ENCODE measurements at places on chromosomes 12 and 14.

DNA sequence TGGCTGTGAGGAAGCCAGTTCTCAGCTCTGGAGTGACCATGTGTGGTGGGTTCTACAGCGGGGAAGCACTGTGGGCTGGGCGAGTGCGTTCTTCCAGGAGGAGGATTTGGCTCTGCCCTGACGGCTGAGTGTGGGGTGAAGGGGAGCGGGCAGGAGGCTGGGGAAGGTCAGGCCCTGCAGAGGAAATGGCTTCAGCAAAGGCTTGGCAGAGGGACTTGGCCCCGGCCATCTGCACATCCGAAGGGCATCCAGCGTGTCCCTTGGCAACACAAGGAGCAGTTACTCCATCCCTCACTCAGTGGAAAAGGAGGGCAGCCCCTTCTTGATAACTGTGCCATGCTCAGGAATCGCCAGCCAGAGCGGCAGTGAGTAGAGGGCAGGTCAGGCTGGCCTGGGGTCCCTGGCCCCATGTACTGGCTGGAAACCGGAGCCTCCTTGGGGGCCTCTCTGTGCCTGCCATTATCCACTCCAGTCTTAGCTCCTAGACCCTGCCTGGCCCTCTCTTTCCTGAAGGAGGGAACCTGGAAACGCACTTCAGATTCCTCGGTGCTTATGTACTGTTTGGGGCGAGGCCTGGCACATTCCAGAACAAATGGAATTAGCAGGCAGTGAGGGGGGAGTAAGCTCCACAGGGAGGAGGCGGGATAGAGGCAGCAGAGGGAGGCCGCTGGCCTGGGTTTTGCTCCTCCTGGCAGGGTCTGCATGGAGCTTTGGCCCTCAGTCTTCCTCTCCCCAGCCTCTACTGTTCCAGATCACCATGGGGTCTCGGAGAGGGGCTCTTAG is 133.6 kb upstream of the NCOR2 start:
- peak; percentile 92 for DNase-seq

GRCh38 chr14:64685371-64686281 is 18.6 kb upstream of the PLEKHG3 start:
- no peak for DNase-seq

GRCh38 chr12:26751179-26751578 is 81.8 kb downstream of the ITPR2 start:
- no peak for DNase-seq

DNA sequence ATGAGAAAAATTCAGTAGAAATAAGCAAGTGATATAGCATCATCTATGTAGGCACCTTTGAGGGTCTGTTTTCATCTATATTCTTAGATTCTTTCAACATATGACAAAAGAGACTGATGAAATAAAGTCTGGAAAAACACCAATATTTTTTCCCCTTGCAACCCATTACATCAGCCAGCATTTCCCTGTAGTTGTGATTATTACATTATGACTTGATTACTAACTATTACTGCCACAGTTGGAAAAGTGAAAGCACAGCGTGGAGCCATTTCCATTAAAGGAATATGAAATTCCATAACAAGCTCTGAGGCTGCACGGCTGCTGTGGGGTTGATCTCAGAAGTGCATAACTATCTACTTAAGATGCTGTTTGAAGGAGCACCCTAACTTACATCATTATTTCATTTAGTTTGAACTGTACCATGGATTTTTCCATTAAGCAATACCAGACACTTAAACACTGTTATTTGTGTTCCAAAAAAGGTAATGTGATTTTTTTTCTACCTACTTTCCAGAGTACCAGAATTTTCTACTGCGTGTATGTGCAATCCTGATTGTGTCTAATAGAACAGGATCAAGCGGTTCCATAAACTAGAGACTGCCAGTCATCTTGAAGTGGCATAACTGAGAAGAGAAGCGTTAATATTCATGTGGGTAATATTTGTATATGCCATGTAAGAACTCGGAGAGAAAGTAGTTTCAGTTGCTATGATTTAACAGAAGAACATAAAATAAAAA is 405.5 kb downstream of the MDGA2 start:
- no peak for DNase-seq

DNA sequence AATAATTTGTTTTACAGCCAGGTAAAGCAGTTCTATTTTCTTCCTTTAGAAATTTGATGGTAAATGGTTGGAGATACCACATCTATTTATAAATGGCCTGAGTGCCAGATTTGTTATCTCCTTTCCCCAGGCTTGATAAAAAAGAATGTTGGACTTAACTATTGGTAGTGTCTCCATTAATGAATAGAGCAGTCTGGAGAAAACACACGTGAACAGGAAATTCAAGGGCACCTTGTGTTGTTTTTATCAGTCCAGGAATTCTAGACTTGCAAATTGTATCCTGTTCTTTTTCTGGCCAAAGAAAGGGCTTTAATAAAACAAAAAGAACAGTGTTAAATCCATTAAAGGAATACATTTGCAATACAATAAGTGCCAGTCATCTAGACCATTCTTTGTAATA is 40.8 kb upstream of the BMAL2 start:
- no peak for DNase-seq

GRCh38 chr12:62292761-62293344 is 32.6 kb downstream of the USP15 start:
- DNase-seq, result peak; percentile 10

GRCh38 chr14:68843471-68844209 is 50.8 kb upstream of the ZFP36L1 start:
- DNase-seq, result peak; percentile 83

DNA sequence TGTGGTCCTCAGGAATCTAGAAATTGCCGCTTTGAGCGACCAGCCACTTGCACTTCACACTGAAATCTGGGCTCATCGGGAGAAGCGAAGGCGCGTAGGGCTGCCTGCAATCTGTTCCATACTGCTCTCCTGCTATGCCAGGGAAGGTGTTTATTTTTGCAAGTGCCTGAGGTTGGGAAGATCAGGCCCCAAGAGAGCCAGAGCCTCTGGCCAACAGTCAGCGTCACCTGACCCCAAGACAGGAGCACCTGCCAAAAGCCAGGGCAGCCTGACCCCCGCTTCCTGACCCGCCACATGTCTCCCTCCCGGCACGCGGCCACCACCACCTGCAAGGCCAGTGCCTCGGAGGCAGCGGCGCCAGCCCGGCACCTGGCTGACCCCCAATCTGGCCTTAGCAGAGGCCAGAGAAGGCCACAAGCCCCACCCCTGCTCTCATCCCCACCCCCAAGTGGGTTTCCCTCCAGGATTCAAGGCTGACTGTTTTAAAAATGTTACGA is 94.4 kb downstream of the CHGA start:
- no peak for DNase-seq

DNA sequence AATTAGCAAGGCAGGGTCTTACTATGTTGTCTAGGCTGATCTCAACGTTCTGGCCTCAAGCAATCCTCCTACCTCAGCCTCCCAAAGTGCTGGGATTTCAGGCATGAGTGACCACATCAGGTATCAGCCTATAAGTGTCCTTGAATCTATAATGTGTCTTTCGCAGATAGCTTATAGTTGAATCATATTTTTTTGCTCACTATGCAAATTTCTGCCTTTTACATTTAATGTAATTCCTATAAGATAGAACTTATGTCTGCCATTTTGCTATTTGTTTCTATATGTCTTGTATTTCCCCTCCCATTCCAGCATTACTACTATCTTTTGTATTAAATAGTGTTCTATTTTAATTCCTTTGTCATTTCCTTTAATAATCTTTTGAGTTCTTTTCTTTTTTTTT is 10.5 kb upstream of the ATF7 start:
- no peak for DNase-seq

DNA sequence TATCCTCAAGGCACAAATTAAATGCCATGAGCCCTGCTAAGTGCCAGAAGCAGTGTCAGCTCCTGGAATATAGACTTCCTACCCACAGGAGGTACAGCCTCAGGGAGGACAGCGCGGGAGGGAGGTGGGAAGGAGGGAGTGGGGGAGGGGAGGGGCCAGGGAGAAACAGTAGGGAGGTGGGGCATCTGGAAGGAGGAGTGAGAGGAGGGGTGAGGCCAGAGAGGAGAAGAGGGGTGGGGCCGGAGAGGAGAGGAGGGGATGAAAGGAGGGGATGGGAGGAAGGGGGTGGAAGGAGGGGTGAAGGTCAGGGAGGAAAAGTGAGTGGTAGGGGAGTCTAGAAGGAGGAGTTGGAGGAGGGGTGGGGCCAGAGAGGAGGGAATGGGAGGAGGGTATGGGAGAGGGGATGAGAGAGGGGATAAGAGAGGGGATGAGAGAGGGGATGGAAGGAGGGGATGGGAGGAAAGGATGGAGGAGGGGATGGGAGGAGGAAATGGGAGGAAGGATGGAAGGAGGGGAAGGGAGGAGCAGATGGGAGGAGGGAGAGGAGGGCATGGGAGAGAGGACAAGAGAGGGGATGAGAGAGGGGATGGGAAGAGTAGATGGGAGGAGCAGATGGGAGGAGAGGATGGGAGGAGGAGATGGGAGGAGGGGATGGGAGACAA is 9.2 kb upstream of the CCDC197 start:
- DNase-seq, result no peak

GRCh38 chr12:12624498-12624992 is 12.9 kb downstream of the CREBL2 start:
- no peak for DNase-seq

DNA sequence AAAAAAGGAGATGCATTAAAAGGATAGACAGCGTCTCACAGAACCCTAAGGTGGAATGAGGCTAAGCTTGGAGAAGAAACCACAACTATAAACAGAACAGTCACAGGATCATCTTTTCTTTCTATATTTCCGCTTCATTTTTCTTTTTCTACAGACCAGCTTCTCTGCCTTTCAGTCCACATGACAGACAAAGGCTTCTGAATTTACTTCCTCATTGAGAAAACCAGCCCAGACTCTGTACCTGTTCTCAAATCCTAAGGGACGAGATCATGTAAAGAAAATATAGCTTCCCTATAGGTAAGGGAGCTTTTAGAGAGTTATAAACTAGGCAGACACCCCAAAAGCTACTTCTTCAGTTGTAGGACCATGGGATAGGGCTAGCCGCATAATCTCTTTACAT is 17.4 kb downstream of the SGPP1 start:
- no peak for DNase-seq

DNA sequence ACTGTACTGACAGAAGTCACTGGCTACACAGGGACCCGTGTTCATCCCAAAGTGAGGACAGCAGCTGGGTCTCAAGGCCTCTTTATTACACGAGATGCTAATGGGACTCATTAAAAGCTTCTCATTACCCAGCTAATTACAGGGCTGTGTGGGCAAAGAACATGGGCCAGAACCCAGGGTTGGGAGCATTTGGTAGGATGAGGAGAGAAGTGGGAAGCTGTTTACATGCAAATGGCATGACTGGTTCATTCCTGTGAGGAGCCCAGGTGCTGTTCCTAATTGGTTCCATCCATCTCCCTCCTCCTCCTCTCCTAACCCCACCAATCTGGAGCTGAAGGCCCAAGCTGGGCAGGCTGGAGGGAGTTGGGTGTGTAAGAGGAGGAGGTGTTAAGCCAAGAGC is 8.9 kb upstream of the TAC3 start:
- no peak for DNase-seq

DNA sequence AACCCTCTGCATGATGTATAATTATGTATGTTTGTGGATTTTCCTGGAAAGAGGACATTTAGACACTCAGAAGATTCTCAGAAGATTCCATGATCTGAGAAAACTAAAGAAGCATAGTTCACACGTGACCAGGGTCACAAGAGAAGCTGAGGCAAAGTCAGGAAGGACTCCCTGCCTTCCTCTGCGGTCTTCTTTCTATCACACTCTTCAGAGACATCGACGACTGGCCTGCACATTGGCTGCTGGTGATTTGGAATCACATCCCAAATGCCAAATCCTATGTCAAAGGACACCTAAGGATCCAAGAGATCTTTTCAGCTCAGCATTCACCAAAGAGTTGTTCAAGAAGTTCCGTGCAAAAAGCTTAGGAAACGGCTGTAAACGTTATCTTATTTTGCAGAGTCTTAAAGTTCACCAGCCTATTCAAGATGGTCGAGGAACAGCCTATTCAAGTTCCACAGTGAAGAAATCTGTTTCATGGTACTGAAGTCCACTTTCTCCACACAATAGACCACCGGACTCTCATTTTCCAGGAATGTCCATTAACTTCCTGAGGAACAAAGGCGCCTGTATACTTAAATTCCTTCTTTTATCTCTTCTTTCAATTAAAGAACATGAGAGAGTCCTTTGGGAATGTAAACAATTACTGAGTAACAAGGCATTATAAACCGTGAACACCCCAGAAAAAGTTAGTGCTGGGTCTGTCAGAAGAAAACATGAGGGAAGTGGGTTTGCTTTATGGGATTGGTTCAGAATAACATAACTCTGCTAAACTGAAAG is 42.1 kb downstream of the IGF1 start:
- DNase-seq, result peak; percentile 75

GRCh38 chr12:74317078-74317601 is 220.5 kb upstream of the ATXN7L3B start:
- DNase-seq, result peak; percentile 82

- no peak for DNase-seq
These were observed 16.2 kb downstream of the KRT80 start for GRCh38 chr12:52175371-52176350.

- DNase-seq, result peak; percentile 64
These were observed 170.9 kb upstream of the BMP4 start for GRCh38 chr14:54127526-54127925.

- DNase-seq, result no peak
These were observed 9.8 kb downstream of the PRIMA1 start for GRCh38 chr14:93778453-93778852.

DNA sequence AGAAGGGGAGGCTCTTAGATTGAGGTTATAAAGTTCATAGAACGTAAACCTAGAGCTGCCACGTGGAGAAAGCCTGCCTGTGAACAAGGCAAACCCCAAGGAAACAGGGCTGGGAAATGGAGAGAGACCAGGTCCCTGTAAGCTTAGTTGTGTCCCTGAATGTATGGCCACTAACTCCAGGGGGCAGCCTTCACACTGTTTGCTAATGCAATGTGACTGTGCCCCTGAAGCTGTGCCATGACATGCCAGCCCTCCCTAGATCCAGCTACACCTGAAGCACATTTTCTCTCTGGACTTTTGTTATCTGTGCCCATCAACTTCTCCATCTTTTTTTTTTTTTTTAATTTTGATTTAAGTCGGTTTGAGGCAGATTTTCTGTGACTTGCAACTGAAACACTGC is 60.6 kb upstream of the TMCC3 start:
- DNase-seq, result peak; percentile 9

DNA sequence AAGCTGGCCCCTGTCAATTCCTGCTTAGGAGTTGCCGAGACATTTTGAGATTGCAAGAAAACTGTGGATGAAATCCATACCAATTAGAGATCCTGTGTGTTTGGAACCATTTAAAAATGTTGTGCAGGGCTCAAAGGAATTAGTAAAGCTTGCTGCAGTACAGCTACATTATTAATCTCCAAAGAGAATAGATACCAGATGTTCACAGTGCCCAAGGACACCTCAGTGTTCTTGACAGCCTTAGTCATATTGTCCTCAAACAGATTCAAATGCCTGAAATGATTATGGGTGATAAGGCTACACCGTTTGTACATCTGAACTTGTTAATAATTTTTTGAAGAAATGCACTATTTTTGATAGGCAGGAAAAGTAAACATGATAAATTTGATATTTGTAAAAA is 164.6 kb downstream of the MSRB3 start:
- no peak for DNase-seq

DNA sequence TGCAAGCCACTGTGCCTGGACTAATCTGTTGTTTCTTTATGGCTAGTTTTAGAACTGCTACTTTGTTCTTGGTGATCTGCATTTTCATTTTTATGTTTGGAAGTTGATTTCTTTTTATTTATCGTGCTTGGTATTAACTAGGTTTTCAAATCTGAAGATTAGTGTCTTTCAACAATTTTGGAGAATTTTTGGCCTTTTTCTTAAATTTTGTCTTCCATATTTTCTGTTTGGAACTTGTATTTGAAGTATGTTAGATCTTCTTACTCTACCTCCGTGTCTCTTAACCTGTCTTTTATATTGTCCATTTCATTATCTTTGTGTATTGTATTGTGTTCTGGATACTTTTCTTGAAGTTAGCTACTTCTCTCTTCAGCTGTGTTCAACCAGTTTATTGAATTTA is 9.5 kb downstream of the FRS2 start:
- no peak for DNase-seq

All from astrocyte of the hippocampus (primary cell).